Activated CD4-positive, alpha-beta memory T cell treated with anti-CD3 and anti-CD28 coated beads for 36 hours (primary cell): ENCODE measurements at places on chromosomes 4 and X. TPM values are rescaled to one million over a fixed set of nuclear protein-coding genes. Genes with fewer than 3 reads are reported as not detected.

The NSG1 gene
- 9.1 TPM for total RNA-seq

DNA sequence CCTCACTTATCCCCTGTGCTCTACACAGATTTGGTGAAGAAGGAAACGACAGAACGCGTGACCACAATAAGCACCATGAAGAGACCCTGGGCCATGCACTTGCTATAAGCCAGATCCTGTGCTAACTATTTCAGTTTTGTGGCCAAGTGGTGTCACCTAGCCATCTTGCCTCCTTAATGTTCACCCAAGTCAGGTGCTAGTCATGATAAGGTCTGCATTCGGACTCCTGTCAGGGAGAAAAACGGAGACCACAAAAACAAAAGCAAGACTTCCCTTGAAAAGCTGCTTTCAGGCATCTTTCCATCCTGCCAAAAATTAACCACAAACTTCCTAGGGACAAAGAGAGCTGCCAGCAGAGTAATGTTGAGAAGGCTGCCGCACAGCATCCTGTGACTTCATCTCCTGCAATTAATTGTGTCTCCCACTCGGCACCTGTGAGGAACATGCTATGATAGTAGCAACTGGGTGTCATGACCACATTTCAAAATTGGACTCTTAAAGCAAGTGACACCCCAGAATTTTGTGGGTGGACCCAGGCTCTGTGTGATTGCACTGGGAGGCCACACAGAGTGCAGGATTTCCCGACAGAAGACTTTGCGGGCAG lies 8.8 kb upstream of the IDS start:
- H3K27ac ChIP-seq: no peak overlapping the region
- no peaks in the 10 kb centered on the region for H3K27me3 ChIP-seq
- no peak overlapping the region for H3K4me3 ChIP-seq
- H3K36me3 ChIP-seq: peaks cover 1% of the 10 kb centered on the region
- H3K4me1 ChIP-seq: peaks cover 20% of the 10 kb centered on the region

GRCh38 chr4:8726344-8726851 lies 133.8 kb downstream of the CPZ start:
- no peaks in the 10 kb centered on the region for H3K36me3 ChIP-seq
- H3K4me3 ChIP-seq: no peak overlapping the region
- no peaks in the 10 kb centered on the region for H3K4me1 ChIP-seq
- no peaks in the 10 kb centered on the region for H3K27me3 ChIP-seq
- no peak for DNase-seq

DNA sequence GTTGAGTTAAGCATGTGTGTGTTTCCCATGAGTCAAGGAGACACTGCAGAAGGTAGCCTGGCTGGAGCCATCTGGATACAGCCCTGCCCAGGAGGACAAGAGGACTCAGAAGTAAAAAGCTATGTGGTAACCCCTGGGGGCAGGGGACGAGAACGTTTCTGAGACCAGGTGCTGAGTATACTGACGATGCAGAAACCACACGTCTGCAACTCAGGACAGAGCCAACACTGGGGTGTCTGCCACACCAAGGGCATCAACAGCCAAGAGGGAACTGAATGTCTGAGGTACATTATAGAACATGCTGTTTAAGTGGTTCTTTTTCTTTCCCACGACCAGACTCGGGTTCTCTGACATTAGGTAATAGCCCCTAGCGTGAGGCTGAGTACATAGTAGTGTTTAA lies 94.1 kb upstream of the GPR34 start:
- no peak for DNase-seq
- H3K27ac ChIP-seq: no peak overlapping the region
- no peaks in the 10 kb centered on the region for H3K27me3 ChIP-seq
- H3K36me3 ChIP-seq: no peaks in the 10 kb centered on the region
- H3K4me1 ChIP-seq: peaks cover 9% of the 10 kb centered on the region
- no peak overlapping the region for H3K4me3 ChIP-seq

DNA sequence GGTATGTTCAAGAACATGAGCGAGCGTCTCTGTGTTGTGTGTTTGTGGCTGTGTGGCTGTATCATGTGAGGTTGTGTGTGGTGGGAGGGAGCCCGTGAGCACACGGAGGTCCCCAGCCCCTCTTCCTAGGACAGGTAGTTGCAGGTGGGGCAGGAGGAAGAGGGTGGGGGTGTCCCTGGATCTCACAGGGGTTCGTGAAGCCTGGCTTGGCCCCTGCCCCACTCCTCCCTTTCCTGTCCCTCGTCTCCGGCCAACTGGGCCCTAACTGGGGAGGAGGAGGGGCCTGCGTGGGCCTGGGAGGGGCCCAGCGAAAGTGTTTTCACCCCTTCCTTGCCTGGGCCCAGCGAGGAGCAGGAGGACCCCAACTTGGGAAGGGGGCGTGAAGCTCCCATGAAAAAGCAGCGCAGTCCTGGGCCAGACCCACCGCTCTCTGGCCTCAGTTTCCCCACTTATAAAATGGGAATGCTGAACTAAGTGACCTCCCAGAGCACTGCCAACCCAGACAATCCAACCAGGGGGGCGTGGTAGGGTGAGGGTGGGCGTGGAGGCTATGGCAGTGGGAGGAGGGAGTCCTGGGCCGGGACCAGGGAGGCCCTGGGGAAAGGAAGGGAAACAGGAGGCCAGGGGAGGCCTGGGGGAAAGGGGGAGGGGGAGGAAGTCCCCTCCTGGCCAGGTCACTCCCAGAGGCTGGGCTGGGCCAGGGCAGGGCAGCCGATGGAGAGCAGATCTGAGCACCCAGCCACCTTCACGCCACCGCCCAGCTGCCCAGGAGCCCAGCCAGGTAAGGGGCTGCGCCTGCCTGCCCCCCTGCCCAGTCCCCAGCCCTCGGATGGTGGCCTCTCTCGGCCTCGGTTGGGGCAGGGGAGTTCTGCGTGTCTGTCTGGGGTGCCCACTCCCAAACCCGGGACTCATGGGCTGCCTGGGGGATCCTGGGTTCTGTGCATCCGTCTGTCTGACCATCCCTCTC lies at the start of gene AVPR2:
Gene AVPR2 (plus strand): TSS at position 683 of the 967 bp plus-strand sequence. CDS start 473 bp downstream, outside the sequence.
- no peak within 1 kb of the TSS for H3K27ac ChIP-seq
- no peaks in the 10 kb centered on the region for H3K27me3 ChIP-seq
- H3K36me3 ChIP-seq: no peaks in the 10 kb centered on the region
- H3K4me3 ChIP-seq: peak within 1 kb of the TSS; percentile 8
